ENCODE measurements at places on chromosomes 2 and 18.

- no peak for DNase-seq
Measured at GRCh38 chr18:41872206-41872605, 82.8 kb upstream of the PIK3C3 start.

DNA sequence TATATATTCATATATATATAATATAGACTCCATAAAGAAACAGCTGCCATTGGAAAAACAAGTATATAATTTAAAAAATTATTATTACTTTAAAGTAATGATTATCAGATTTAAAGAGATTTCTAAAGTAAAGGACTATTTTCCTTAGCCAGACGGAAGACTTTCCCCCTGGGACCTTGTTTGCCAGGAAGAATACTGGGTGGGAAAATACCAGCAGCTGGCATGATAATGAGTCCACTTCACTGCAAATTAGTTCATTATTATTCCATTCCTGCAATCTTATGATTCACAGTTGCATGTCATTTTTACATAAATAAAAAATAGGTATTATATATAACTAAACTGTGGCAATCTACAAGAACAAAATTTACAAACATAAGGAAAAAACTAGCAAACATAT is 339.8 kb upstream of the CDH7 start:
- no peak for DNase-seq

GRCh38 chr2:74835831-74836674 is 2.1 kb downstream of the HK2 start:
- DNase-seq, result no peak

GRCh38 chr2:129759472-129760010 is 219.9 kb upstream of the RAB6C start:
- DNase-seq, result no peak

DNA sequence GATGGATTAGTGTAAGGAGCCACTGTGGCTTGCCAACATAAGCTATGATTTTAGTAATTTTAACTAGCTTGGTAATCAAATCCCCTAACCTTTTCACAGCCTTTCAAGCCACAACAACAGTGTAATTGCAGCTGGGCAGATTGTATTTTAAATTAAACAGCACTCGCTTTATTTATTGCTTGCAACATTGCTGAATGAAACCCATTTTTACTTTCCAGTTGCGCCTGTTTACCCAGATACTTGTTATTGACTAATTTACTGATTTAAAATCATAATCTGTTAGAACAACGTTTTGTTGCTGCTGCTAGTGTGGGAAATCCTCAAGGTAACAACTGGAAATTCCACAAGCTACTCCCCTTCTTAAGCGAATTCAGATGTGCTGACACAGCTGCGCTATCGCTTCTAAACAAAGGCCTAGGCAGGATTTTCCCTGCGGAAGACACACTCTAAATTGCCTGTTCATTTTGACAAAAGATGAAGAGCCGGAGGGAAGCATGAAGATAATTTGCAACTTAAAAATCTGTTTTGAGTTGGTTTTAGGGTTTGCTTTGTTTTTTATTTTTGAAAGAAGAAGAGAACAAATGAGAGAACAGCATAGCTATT is 283.9 kb downstream of the ALPK2 start:
- DNase-seq, result no peak

DNA sequence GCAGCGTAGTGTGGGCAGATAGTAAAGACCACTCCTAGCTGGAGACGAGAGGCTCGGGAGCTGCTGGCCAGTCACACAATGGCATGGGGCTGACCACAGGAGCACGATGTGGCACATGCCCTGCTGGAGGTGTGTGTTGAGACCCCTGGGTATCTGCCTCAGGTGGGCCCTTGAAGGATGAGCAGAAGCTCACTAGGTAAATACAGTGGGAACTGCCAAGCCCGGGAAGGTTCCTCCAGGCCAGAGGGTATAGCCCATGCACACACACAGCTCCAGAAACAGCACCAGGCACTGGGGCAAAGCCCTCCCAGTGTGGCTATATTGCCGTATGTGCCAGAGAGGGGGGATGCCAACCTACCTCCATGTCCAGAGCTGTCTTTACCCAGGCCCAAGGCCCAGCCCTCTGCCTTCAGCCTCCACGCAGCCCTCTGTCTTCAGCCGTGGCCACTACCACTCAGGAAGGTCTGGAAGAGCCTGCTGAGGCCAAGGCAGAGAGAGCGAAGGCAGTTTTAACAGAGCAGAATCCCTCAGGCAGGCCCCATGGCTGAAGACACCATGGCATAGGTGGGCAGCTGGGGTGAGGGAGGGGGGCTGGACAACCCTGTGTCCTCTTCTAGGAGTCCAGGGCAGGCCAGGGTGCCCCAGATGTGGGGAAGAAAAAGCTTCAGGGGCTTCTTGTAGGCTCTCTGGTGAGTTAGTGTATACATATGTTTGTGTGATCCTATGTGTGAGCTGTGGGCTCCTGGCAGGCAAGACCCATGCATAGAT is 7.0 kb upstream of the ARID5A start:
- DNase-seq, result no peak

DNA sequence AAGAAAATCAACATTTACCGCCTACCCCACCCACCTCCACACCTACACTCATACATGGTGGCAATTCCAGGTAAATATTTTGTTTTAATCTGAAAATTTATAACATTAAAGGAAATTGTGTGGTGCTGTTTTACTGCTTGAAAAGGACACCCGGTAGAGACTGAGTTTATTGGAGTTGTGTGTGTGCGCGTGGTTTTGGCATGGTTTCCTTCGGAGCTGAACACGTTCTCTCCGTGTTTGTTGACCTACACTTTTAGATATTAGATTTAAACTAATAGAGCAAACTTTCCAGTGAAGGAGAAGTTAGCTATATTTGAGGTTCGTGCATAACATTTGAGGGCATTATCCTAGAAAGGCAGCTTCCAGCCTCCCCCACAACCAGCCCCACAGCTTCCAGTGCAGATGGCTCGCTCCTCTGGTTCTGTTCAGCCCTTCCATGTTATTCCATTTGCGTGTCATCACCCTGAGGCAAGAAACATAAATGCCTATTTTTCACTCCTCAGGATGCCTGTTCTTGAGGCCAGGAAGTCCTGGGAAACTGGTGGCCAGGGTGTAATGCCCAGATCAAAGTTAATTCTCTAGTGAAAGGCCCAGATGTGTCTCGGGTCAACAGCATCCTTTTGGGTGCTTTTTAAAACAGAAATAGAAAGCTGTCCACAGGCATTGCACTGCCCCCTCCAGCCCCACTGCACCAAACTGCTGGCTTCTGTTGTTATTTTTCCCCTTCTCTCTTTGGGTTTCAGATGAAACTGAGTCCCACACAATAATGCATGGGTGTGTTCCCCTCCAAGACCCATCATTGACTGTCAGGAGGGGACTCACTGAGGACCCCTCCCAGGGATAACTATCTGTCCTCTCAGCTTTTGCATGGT is 190.2 kb downstream of the SETBP1 start:
- no peak for DNase-seq

DNA sequence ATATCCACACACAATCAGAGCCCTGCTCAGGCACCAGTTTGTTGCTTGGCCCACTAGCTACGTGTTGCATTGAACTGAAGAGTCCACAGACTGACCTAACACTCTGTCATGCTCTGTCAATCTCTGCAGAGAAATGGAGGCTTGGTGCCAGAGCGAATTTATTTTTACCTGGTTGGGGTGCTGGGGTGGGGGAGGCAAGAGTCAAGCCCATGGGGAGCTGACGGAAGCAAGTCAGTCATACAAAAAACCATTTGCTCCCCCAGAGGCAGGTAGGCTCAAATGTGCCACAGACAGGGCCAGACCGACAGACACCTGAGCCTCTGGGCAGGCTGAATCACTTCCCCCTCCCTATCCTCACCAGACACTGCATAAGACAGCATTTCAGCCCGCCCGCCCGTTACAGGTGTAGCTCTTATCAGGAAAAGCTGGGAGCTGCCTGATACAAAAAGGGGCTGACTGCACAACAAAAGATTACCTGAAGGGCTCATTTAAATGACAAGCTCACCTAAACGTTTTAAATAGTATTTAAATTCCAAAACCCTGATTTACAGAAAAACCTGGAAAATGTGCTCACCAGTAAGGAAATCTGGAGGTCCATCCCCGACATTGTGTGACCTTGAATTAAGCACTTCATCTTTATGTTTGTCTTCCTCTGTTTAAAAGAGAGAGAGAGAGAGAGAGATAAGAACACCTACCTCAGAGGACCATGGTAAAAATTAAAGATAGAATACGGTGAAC is 2.1 kb upstream of the PCBP1 start:
- DNase-seq, result no peak

DNA sequence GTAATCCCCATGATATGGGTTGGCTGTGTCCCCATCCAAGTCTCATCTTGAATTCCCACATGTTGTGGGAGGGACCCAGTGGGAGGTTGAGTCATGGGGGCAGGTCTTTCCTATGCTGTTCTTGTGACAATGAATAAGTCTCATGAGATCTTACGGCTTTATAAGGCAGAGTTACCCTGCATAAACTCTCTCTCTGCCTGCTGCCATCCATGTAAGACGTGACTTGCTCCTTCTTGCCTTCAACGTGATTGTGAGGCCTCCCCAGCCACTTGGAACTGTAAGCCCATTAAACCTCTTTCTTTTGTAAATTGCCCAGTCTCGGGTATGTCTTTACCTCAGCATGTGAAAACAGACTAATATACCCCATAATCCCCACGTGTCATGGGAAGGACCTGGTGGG is 61.9 kb upstream of the LDAH start:
- DNase-seq, result no peak

DNA sequence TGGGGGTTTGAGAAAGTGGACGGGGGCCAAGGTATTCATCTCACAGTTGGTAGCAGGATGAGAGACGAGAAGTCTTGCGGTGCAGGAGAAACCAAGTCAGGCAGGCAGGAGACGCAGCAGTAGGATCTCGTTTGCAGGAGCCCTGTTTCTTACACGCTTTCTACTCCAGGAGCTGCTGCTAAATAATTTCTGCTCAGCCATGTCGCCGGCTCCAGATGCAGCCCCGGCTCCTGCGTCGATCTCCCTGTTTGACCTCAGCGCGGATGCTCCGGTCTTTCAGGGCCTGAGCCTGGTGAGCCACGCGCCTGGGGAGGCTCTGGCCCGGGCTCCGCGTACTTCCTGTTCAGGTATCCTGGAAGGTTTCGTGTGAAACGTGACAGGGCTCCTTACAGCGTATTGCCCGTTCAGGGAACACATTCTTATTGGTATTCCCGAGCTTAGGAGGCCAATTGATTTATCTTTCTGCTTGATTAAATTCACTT is 494 bp downstream of the ANKZF1 start:
- DNase-seq, result no peak

DNA sequence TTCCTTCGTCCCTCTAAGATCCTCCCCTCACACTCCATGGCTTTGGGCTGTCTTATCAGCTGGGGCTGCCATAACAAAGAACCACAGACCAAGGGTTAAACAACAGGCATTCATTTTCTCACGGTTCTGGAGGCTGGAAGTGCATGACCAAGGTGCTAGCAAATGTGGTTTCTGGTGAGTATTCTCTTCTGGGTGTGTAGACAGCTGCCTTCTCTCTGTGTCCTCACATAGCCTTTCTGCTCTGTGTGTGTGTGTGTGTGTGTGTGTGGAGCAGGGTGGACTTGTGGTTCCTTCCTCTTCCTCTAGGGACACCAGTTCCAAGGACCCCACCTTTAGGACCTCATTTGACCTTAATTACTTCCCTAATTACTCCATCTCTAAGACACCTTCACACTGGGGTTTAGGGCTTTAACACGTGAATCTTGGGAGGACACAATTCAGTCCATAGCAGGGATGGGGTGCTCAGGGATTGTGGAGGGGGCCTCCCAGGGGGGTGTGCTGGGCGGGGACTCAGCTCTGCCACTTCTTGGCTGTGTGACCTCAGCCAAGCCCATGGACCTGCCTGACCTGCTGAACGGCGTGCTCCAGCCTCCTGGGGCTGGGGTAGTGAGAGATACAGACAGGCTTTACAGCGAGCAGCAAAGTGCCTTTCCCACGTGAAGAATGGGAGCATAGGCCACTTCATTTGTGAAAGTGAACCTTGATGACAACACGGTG is 38.0 kb downstream of the ACKR3 start:
- no peak for DNase-seq

DNA sequence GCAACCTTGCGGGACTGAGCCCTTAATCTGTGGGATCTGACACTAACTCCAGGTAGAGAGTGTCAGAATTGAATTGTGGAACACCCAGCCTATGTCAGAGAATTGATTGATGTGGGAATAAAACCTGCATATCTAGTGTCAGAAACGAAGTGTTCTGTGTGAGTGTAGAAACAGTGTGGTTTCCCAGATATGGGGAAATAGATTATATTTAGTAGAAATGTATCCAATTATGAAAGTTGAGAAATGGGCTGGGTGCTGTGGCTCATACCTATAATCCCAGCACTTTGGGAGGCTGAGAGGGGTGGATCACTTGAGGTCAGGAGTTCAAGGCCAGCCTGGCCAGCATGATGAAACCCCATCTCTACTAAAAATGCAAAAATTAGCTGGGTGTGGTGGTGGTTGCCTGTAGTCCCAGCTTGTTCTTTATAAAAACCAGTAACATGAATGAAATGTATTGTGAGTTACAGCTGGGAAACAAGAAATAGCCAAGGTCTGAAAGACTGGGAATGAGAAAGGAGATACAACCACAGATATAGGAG is 4.3 kb upstream of the TP53I3 start:
- no peak for DNase-seq

DNA sequence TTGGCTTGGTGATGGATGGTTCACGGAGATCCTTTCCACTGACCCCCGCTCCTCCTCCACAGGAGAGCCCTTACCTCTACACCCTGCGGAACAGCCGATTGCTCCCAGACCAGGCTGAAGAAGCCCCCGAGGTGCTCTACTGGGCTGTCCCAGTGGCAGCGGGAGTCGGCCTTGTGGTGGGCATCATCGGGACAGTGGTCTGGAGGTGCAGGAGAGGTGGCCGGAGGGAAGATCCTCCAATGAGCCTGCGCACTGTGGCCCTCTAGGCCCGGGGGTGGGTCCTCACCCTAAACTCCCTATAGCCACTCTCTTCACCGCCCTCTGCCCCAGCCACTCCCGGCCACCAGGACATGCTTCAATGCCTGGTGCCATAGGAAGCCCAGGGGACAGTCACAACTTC is 108.8 kb upstream of the PPP1CB start:
- DNase-seq, result no peak

- DNase-seq, result no peak
Measured at GRCh38 chr2:19078709-19079108, 279.7 kb downstream of the OSR1 start.

DNA sequence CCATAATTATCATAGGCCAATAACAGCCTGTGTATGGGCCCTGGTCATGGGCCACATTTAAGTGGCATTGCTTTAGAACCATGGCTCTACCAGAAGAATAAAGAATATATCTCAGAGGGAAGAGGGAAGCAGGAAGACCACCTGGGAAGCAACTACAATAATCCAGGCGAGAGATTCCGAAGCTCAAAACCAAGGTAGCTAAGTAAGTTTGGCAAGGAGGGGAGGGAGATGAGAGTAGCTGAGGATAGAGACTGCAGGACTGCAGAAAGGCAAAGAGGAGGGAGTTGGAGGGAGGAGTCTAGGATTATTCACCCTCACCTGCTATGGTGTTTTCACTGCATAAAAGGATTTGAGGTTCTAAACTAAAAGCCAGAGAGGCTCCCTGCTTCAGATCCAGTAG is 293.5 kb downstream of the SETBP1 start:
- DNase-seq, result no peak

DNA sequence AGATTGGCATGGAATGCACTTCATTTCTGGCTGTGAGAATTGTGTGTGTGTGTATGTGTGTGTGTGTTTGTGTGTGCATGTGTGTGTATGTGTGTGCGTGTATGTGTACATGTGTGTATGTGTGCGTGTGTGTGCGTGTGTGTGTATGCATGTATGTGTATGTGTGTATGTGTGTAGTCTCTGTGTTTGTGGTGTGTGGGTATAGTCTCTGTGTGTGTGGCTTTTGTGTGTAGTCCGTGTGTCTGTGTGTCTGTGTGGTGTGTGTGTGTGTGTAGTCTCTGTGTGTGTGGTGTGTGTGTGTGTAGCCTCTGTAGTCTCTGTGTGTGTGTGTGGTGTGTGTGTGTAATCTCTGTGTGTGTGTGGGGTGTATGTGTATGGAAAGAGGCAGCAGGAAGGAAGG is 247.3 kb upstream of the SOX11 start:
- DNase-seq, result no peak

All from left forelimb (tissue), 1 donor.